ENCODE measurements at places on chromosomes 2 and 18. TPM values are rescaled to one million over a fixed set of nuclear protein-coding genes. Genes with fewer than 3 reads are reported as not detected.

SIX3 gene
- total RNA-seq: not detected

- DNase-seq: no peak
- H3K27me3 ChIP-seq: peaks cover 6% of the 10 kb centered on the region
- no peak overlapping the region for H3K4me3 ChIP-seq
- no peak overlapping the region for H3K27ac ChIP-seq
These were observed 105.4 kb upstream of the SPRED2 start for GRCh38 chr2:65537651-65538385.

SCN7A gene
- total RNA-seq: not detected

SULT1C2 gene
- total RNA-seq: not detected

TOGARAM2 gene
- 5.2 TPM for total RNA-seq

GRCh38 chr2:230127195-230127594 is 58.5 kb upstream of the SLC16A14 start:
- DNase-seq: no peak
- peaks cover 4% of the 10 kb centered on the region for H3K27me3 ChIP-seq
- no peak overlapping the region for H3K4me3 ChIP-seq
- H3K4me1 ChIP-seq: peaks cover 27% of the 10 kb centered on the region
- no peak overlapping the region for H3K27ac ChIP-seq

DNA sequence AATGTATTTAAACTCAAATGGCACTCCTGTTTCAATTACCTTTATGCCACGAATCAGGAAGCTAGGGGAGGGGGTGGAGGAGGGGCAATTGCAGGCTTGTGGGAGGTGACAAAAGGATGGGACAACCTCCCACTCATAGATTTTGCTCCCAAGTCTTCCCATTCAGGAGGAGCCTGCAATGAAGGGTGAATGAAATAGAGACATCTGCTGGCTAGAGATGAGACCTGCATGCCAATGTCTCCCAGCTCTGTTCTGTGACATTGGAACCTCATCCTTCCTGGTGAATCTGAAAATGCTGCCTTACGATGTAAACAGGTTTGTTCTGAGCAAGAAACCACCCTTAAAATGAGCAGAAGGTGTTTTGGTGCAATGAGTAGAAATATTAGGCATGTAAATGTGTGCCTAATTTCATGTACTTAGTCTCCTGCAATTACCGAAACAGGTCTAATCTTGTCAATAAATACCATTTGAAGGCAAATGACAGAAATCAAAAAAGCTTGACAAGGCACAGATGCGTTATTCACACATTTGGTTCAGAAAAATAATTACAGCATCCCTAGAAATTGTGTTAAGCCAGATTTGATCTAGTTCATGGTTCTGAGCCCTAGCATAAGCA is 2.7 kb upstream of the PID1 start:
- no peak overlapping the region for H3K4me3 ChIP-seq
- no peak overlapping the region for H3K27ac ChIP-seq
- DNase-seq: no peak
- H3K36me3 ChIP-seq: no peaks in the 10 kb centered on the region
- peaks cover 25% of the 10 kb centered on the region for H3K27me3 ChIP-seq

GRCh38 chr2:227761740-227762476 is 16.2 kb downstream of the SCYGR8 start:
- no peaks in the 10 kb centered on the region for H3K36me3 ChIP-seq
- peaks cover 2% of the 10 kb centered on the region for H3K4me1 ChIP-seq
- H3K27ac ChIP-seq: no peak overlapping the region
- no peak for DNase-seq

GRCh38 chr2:24881623-24882022 is 38.4 kb downstream of the ADCY3 start:
- H3K27me3 ChIP-seq: no peaks in the 10 kb centered on the region
- peaks cover 14% of the 10 kb centered on the region for H3K4me1 ChIP-seq
- H3K27ac ChIP-seq: no peak overlapping the region
- no peak for DNase-seq
